Right ventricle myocardium inferior (tissue), 1 donor: ENCODE measurements at places on chromosomes 12 and 14.

DNA sequence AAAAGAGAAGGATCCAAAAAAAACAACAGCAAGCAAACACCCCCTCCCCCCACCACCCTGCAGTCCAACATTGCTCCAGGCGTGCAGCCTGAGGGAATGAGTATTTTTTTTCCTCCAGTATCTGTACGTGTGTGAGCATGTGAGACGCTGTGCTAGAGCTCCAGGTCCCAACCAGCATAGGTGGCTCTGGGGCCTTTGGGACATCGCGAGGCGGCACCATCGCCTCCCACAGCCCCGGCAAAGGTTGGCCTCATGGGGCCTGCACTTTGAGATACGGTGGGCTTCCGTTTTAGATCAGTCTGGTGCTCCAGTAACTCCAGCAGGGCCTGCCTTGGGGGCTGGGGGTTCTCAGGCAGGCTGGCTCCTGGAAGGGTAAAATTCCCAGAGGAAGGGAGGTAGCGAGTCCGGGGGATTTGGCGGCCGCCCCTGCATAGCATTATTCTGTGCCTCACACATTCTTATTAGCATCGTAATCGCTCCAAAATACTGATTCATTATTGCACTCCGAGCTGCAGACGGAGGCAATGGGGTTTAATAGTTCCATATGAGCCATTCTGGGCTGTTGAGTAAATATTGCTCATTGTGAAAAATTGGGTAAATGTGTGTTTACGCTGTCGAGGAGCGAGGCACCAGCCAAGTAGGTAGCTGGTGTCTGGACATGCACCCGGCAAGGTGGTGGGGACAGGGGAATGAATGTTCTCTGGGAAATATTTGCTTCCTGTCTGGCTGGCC is 143.1 kb upstream of the MYL2 start:
- no peak for DNase-seq

- DNase-seq, result no peak
Measured at GRCh38 chr14:23182372-23183157, 895 bp downstream of the SLC7A8 start.

- no peak for DNase-seq
Measured at GRCh38 chr14:74591899-74592298, 20.1 kb downstream of the LTBP2 start.

DNA sequence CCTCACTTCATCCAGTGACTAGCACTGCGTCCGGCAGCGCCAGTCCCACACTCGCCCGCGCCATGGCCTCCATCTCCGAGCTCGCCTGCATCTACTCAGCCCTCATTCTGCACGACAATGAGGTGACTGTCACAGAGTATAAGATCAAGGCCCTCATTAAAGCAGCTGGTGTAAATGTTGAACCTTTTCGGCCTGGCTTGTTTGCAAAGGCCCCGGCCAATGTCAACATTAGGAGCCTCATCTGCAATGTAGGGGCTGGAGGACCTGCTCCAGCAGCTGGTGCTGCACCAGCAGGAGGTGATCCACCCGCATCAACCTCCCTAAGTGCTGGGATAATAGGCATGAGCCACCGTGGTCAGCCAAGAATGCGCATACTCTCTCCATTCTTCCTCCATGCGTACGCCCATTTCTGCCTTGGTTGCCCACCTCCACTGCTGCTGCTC is 59.9 kb downstream of the IRF2BPL start:
- DNase-seq, result no peak

DNA sequence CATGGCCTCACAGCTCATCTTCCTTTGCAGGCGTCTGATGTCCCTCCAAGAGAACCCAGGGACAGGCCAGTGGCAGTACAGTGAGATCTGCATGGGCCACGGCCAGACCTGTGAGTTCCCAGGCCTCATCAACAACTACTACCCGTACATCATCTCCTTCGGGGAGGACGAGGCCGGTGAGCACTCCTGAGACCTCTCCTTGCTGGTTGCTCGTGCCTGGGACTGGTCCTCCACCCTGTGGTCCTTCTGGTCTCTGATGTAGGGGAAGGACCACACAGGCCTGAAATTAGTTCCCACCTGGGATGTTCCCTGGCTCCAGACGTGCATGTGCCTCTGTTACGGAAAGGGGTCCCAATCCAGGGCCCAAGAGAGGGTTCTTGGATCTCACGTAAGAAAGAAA is 17.9 kb downstream of the HHIPL1 start:
- no peak for DNase-seq

DNA sequence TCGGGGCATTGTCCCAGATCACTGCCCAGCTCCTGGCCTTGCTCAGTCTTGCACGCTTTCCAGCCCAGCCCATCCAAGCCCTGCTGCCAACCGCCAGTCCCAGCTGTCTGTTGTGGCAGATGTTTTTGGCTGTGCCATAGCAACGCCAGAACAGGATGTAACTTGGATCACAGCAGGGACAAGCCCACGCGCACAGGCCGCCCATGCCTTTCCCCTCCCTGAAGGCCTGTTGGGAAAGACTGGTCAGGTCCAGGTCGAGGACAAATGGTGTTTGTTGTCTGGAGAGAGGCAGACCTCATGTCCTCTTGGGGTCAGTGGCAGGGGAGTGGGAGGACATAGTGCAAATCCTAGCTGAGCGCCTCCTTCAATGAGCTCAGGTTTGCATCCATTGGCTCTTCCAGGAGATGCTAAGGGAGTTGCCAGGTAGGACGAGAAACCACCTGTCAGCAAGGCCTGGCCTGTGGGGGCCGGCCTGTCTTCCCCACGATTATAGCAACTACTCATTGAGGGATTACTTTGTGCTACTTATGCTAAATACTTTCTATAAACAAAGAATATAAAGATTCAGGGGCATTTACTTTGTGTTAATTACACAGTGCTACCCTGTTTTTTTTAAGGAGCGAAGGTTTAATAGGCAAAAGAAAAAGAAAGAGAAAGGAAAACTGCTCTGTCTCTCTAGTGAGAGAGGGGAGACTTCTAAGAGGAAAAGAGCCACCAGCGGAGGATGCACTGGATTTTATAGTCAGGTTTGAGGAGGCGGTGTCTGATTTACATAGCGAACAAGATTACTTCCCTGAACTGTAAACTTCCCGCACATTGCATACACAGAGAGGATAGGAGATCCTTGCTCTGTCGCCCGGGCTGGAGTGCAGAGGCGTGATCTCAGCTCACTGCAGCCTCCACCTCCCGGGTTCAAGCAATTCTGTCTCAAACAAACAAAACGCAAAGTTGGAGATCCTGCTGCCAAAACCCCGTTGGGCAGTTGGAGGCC is 42.8 kb upstream of the CORO1C start:
- peak; percentile 90 for DNase-seq

- DNase-seq, result no peak
Measured at GRCh38 chr12:85588221-85588620, 248.0 kb downstream of the RASSF9 start.

DNA sequence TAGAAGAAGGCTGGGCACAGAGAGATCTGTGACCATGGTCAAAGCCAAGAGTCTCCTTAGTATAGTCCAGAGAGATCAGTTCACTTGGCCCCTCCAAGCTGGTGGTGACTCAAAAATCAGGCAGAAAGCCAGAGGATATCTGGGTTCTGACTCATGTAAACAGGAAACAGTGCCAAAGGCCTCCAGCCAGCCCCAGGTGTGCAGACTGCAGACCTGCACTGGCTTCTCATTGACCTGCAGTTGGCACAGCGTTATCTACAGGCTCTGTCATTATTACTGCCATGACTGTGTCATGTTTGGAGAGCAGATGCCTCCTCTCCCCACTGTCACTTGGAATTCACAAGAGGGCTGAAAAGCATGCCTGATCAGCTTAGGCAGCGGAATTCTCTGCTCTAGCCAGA is 295.7 kb upstream of the PRKD1 start:
- DNase-seq, result no peak
